ENCODE measurements at places on chromosomes 12 and 14.

DNA sequence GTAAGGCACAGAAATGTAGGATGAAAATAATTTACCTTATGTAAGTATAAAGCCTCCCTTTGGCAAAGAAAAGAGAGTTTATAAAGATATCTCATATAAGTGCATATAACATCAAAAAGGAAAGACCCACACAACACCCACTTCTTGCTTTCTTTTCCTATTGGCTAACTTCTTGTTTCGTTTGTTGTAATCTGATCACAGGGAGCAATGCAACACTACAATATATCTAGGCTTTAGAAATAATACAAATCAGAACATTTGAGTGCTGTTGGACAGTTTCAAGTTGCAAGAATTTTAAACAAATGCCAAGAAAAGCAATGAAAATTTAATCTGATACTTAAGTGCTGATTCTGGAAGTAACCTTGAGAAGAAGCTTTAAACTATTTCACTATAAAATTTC lies 1.3 kb downstream of the FGD6 start:
- no peak for DNase-seq

GRCh38 chr12:6323340-6323994 lies 13.0 kb downstream of the PLEKHG6 start:
- DNase-seq, result peak; percentile 12

- DNase-seq, result no peak
Observed at GRCh38 chr12:132169376-132169775, 25.1 kb downstream of the NOC4L start.

- no peak for DNase-seq
Observed at GRCh38 chr12:94798113-94798512, 147.8 kb upstream of the TMCC3 start.

GRCh38 chr14:22668417-22668816 lies 24.3 kb upstream of the OR6J1 start:
- no peak for DNase-seq

GRCh38 chr12:4997939-4998338 lies 45.7 kb upstream of the KCNA5 start:
- peak; percentile 62 for DNase-seq

- peak; percentile 51 for DNase-seq
Observed at GRCh38 chr12:124752437-124753227, 111.0 kb downstream of the SCARB1 start.

DNA sequence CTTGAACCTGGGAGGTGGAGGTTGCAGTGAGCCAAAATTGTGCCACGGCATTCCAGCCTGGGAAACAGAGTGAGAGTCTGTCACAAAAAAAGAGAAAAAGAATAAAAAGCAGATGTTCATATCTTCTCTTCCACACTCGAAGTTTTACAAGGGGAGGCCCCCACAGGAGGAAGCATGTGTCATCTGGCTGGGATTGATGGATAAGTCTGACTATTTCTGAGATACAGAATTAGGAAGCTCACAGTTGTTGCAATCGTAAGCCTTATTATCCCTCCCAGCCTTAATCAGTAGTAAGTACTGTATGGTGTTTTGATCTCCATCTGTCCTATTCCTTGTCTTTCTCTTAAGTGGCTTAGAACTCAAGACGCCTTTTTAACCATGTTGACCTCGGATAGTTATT lies 31.9 kb upstream of the RASSF8 start:
- no peak for DNase-seq

- DNase-seq, result peak; percentile 12
Observed at GRCh38 chr12:103495469-103496456, at the start of gene C12orf42. C12orf42 (minus strand) TSS chr12:103495968; CDS start chr12:103478426, 17,542 bp downstream.
